ENCODE measurements at places on chromosomes 6 and 20.
A peak's percentile ranks its signal among the peaks of the same experiment; 100 is the strongest.

GRCh38 chr6:87407561-87407900 is 241 bp upstream of the CFAP206 start:
- DNase-seq, result no peak

DNA sequence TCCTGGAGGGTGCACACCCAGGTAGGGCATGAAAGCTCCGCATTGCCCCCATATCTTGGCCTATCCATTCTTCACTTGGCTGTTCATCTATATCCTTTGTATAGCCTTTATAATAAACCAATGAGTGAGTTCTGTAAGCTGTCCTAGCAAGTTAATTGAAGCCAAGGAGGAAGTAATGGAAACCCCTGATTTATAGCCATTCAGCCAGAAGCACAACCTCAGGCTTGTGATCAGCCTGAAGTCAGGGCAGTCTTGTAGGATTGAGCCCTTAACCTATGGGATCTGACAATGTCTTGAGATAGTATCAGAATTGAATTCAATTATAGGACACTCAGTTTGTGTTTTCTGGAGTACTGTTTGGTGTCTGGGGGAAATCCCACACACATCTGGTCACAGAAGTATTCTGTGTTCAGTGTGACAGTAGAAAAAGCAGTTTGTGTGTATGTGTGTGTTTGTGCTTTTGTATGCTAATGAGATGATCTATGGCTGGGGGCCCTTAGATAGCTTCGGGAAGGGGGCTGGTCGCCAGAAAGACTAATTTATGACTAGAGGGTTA is 5.7 kb downstream of the NT5E start:
- no peak for DNase-seq

DNA sequence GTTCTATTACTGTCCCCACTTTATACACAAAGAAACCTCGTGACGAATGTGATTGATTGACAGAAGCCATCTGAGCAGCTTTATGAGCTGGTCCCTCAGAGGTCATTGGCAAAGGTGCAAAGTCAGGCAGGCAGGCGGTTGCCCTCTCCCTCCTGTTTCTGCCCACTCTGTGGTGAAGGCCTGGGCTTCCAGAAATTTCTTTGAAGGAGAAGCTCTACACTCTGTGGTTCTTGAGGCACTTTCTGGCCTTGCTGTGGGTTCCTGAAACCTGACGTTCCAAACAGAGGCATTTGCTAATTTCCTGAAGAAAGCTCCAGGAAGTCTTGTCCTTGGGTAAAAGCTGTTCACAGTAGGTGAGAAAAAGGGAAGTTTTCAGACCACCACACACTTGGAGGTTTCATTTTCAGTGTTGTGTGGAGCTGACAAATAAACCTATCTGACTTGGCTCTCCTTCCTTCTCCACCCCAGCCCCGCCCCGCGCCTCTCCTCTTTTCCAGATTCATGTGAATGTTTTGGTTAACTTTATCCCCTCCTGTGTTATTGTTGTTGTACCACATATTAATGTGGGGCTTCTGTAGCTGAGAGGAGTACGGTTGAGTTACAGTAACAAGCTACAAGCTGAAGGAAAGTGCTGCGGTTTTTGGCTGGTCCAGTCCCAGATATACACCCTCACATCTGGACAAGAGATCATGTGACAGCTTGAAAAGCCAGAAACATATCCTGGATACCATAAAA is 274.1 kb downstream of the CLIC5 start:
- peak; percentile 70 for DNase-seq

DNA sequence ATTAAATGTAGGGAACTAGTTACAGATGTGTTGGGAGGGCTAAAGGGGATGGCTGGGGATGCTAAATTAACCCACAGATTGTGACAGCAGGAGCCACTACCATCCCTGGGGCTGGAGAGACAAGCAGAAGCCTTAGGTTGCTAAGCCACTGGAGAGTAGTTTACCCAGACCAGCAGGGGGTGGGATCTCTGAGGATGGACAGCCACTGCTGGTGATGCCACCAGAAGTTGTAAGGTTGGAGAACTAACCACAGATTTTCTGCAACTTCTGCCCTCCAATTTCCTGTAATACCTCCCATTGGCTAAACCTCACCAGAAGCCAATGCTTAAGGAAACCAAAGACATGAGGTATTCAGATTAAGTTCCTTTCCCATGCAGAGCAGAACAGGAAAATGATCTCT is 139.6 kb upstream of the NOX3 start:
- no peak for DNase-seq

DNA sequence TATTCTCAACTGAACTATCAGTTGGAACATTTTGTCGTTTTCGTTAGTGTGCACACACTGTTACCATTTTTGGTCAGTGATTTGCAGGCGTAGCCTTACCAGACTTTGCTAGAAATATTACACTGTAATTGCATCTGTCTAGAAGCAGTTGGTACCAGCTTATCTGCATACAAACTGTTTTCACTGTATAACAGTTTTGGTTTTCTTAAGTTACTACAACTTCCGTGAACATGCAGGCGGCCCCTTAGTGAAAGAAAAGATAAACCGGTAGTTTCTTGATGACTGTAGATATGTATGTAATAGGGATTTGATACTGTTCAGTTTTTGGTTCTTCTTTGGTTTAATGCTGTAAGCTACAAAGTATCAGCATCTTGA is 1.3 kb downstream of the DSTN start:
- DNase-seq, result no peak

DNA sequence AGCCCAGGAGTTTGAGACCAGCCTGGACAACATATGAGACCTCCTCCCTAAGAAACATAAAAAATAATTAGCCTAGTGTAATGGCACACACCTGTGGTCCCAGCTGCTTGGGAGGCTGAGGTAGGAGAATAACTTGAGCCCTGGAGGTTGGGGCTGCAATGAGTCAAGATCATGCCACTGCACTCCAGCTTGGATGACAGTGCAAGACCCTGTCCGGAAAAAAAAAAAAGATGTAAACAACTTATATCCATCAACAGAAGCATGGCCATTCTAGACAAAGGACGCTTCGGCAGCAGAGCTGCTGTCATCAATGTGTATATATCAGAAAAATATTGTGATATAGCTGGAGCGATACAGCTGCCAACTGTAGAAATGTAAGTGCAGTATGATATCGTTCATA is 59.6 kb upstream of the ARID1B start:
- DNase-seq, result no peak

DNA sequence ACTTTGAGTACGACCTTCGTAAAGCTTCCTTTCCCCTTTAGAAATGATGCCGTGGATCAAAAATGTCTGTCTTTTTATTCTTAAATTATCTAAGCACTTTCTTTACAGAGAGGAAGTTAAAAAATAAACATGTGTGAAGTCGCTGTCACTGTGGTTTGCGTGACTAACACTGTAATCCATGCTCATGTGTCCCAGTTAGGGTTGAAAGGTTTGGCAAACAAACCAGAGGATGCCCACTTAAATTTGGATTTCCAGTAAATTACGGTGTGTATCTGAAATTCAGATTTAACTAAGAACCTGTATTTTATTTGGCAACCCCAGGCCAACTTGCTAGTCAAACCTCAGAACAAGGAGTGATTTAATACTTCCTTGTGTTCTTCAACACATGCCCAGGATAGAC is 21.1 kb downstream of the HLA-DRB1 start:
- DNase-seq, result no peak

DNA sequence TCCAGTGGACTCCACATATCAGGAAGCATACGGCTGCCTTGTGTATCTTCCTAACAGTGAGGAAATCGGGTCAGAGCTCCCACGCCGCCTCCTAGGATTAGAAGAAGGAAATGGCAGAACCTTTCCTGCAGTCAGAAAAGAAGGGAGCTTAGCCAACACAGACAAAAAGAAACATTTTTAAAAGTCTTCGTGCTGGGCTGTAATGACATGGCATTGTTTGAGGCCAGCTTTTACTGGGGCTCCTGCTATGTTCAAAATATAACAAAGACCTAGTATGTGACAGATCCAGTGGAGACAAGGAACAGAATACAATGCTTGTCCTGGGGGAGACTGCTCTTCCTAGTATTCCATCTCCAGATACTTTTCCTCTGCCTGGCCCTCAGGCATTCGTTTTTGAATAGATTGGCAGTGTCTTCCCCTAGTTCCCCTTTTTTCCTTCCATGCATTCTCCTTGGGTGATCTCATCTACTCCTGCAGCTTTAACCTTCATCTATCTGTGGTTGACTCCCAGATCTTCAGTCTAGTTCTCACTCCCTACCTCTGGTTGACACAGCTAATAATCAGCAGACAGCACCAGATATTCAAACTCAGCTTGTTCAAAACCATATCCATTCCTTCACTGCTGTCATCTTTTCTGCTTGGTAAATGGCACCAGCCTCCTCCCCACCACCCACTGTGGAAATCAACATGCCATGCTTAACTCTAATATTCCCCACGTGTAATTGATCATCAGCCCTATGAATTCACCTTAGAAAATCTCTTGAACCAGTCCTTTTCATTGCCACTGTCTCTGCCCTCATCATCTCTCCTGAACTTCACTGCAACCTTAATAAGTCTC is 94.5 kb upstream of the VSTM2L start:
- no peak for DNase-seq

GRCh38 chr6:141488488-141488887 is 644.2 kb upstream of the GJE1 start:
- no peak for DNase-seq

GRCh38 chr6:29558439-29559079 is 973 bp downstream of the UBD start:
- DNase-seq, result no peak

DNA sequence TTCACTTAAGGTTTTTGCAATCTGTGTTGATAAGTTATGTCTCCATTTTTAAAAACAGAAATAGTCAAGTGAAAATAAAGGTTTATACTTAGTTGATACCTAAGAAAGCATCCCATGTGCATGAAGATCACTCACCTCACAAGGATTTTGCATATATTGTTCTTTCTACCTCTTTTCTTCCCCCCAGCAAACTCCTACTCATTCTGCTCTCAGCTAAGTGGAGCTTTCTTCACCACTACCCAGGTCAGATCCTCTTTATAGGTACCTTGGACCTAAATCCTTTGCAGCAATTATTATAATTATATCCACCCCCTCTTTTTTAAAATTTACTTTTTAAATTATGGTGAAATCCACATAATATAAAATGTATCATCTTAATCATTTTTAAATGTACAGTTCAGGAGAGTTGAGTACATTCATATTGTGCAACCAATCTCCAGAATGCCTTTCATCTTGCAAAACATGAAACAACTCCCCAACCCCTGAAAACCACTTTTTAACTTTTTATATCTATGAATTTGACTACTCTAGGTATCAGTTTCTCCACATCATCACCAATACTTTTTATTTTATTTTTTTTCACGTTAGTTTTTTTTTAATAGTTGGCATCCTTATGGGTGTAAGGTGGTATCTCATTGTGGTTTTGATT is 9.3 kb upstream of the BACH2 start:
- DNase-seq, result no peak

DNA sequence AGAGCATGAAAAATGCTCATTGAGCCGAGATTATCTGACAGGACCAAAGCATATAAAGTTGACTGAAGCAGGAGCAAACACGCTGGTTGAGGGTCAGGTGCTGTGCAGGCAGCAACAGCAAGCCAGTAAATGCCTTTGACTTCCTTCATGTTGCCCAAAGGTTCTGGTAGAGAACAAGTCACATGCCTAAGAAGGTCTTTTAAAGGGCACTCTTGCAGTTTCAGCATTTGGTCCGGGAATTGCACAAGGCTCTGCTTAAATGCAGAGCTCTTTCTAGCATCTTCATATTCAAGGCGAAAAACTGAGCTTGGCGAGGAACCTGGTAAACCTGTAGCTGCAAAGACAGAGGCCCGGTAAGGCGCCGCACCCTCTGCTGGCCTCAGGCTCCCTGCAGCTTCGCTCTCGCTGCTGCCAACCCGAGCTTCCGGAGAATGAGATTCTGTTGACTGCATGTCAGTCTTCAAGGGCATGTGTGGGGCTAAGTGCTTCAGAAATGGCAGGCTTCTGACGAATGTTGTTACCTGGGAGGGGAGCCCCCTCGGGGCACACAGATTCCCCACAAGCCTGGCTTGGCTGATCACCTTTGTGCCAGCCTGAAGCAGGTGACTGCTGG is 205.2 kb downstream of the KIF16B start:
- no peak for DNase-seq

DNA sequence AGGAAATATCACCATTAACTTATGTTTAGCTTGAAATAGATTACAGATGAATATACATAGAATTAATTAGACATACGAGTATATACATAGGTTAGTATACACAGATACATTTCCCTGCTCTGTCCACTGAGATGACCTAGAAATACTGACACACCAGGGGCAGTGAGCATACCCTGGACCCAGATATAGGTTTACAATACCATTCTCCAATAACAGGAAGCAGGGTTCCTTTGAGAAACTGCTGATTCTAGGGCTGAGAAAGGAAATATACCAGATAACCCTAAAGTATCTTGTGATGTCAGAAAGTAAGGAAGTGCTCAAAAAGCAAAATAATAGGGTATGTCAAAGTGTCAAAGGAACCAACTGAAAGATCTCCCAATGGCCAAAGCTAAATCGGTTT is 322.5 kb downstream of the HAO1 start:
- no peak for DNase-seq

GRCh38 chr20:32518593-32519380 is 66.3 kb downstream of the NOL4L start:
- no peak for DNase-seq

DNA sequence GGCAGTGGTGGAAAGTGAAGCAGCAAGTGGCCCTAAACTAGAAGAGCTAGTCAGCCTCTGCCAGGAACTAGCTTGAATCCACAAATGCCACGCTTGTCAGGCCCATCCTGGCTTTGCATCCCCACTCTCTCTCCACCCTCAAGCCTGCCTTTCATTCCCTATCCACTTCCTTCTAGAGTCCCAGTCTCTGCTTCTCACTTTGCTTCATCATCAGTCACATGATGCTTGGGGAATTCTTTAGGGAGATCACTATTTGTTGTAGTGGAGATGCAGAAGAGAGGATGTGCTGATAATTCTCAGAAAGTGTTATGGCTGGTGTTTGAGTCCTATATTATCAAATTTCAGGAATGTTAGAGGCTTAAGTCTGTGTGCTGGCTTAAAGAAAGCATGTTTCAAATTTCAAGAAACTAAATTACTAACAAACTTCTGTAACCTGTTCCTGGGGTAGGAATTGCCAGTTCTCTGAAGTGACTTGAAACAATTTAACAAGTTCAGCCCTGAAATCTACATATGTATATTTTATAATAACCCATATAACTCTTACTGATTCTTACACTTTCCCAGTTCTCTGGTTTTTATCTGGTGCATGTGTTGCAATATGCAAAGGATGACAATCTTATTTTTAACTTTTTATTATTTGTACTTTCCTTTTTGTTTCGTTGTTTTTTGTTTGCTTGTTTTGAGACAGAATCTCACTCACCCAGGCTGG is 7.5 kb downstream of the TRIM39 start:
- no peak for DNase-seq

- DNase-seq, result no peak
These were observed 20.5 kb downstream of the NPEPL1 start for GRCh38 chr20:58712806-58713731.

DNA sequence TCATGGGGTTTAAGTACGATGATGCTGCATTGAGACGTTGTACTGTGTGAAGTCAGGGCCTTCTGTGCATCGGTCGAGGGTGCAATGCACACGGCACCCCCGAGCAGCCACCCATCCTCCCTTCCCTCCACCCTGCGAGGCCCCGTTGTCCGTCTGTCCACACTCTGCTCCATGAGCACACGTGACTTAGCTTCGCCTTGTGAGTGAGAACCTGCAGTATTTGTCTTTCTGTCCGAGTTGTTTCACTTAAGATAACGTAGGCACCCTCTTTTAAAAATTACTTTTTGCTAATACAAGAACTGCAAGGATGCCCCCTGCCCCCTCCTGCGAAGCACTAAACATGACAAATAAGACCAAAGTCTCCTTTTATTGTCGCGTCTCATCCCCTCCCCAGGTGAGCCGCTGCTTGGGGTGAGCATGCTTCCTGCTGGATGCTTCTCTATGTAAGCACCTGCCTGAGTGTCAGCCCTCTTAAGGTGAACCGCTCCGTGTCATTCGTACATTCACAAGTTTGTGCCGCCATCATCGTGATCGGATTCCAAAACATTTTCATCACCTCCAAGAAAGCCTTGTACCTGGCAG is 3.6 kb upstream of the RBBP8NL start:
- DNase-seq, result no peak
